ENCODE measurements at places on chromosomes 3 and 15.

DNA sequence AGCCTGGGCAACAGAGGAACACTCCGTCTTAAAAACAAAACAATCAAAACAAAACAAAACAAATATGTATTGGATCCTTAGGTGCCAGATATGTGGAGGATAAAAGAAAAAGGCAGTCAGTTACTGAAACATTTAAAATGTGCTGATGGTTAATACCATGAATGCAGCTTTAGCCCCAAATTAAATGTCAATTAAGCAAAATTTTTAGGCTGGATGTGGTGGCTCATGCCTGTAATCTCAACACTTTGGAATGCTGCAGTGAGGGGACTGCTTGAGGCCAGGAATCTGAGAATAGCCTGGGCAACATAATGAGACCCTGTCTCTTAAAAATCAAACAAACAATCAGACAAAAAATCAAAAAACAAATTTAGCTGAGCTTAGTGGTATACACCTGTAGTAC is 8.5 kb upstream of the CHMP2B start:
- no peak for DNase-seq

- DNase-seq: no peak
Observed at GRCh38 chr15:81279621-81280485, 44.1 kb downstream of the STARD5 start.

DNA sequence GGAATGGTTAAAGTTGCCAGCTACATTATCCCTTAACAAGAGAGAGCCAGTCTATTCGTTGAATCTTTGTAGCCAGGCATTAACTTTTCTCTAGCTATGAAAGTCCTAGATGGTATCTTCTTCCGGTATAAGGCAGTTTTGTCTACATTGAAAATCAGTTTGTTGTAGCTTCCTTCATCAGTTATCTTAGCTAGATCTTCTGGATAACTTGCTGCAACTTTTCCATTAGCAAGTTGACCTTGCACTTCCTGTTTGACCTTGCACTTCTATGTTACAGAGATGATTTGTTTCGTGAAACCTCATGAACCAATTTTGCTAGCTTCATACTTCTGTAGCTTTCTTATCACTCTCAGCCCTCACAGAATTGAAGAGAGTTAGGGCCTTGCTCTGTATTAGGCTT is 24.1 kb downstream of the TOPAZ1 start:
- DNase-seq: no peak

GRCh38 chr3:5020242-5020722 is 41.0 kb downstream of the BHLHE40 start:
- peak; percentile 71 for DNase-seq

GRCh38 chr15:66685638-66686150 is 16.3 kb upstream of the SMAD6 start:
- peak; percentile 46 for DNase-seq

- DNase-seq: peak; percentile 81
Observed at GRCh38 chr3:156483961-156484787, 70.7 kb downstream of the SSR3 start.

DNA sequence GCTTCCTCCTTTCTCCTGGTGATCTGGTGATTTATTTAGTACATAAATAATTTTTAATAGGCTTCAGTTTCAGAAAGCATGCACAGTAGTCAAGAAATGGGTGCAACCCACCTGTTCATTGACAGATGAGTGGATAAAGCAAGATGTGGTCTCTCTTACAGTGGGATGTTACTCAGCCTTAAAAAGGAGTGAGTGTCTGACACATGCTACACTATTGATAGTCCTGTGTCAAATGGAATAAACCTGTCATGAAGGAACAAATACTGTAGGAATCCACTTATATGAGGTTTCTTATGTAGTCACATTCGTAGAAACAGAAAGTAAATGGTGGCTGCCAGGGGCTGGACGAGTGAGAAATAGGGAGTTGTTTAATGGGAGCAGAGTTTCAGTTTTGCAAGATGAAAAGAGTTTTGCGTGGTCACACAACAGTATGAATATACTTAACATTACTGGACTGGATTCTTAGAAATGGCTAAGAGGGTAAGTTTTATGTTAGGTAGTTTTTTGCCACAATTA is 56.0 kb upstream of the PPARG start:
- no peak for DNase-seq

DNA sequence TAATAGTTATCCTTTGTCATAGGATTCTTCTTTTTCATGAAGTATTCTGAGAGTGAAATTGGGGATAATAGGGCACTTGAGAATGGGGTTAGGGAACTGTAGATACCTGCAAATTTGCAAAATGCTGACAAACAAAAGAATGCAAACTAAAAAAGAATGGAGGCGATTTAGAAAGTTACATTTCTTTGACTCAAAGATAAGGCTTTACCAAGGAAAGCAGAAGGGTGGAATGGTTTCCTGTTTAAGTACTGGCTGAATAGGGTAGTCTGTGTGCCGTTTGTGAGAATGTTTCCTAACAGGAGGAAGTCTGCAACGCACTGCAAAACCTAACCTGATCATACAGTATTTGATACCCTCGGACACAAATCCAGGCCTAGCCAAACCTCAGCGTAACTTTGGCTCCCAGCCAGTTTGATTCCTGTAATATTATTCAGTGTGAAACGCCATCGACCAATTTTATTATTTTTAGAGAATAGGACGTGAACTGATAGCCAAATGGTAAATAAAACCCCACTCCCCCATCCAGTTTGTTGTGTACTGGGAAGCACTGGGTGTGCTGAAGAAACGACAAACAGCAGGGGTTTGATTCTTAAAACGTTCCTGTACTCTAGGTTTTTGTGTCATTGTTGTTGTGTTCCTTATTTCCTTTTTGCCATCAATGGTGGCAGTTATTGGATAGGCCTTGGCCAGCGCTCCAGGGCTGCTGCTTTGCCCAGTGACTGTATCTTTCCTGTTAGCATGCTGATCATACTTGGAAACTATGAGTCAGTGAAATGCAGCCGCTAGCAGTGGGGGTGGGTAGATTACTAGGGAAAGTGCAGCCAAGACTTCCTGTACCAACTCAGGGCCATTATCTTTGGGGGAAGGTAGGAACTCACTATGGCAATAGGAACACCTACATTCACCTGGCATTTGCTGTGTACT is 148.0 kb upstream of the TBL1XR1 start:
- peak; percentile 96 for DNase-seq

DNA sequence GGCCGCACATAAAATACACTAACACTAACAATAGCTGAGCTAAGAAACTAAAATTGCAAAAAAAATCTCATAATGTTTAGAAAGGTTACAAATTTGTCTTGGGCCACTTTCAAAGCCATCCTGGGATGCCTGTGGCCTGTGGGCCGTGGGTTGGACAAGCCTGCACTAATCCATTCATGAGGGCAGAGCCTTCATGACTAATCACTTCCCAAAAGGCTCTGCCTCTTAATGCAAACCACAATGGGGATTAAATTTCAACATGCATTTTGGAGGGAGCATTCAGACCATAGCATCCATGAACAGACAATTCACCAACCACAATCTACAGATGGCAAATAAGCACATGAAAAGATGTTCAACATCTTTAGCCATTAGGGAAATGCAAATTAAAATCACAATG is 128.2 kb downstream of the SUCLG2 start:
- DNase-seq: no peak

GRCh38 chr3:34005886-34006285 is 207.5 kb downstream of the PDCD6IP start:
- DNase-seq: no peak

GRCh38 chr3:140376136-140376889 is 301.6 kb upstream of the TRIM42 start:
- DNase-seq: no peak

- DNase-seq: no peak
Observed at GRCh38 chr3:132047209-132047608, 12.4 kb upstream of the CPNE4 start.

GRCh38 chr3:106423321-106424225 is 554.8 kb upstream of the CBLB start:
- no peak for DNase-seq

GRCh38 chr3:128273109-128273840 is 120.0 kb downstream of the EEFSEC start:
- DNase-seq: no peak

GRCh38 chr15:98443526-98443925 is 204.8 kb upstream of the IGF1R start:
- DNase-seq: no peak

- no peak for DNase-seq
Observed at GRCh38 chr3:150243466-150243865, 164.6 kb upstream of the TSC22D2 start.

- DNase-seq: no peak
Observed at GRCh38 chr15:39549912-39550311, 31.0 kb upstream of the THBS1 start.

DNA sequence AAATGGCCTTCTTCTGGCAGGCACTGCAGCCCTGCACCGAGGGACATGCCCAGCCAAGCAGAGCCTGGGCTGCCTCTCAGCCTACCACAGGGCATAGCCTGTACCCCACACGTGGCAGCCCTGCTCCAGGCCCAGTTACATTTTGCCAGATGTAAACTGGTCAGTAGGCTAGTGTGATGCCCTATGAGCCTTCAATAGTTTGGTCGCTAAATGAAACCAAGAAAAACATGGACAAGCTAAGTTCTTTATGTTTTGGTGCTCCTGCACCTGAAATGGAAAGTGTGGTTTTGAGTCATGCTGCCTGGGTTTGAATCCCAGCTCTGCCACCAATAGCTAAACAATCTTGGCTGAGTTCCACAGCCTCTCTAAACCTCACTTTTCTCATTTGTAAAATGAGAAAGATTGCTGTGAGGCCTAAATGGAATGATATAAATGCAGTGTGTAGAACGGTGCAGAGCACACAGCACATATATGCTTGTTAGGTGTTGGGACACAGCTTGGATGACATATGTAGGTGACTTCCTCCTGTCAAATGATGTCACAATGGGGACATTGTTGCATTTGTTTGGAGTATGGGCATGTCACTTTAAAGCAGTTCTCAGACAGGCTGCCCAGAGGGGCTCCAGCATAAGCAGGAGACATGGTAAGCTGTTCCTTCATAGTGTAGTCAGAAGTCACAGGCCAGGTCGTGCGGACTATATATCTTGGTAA is 57.4 kb downstream of the ZBTB38 start:
- DNase-seq: peak; percentile 16

GRCh38 chr3:112481302-112481721 is 18.0 kb downstream of the BTLA start:
- no peak for DNase-seq

- DNase-seq: no peak
Observed at GRCh38 chr3:134376385-134376765, 2.1 kb upstream of the AMOTL2 start.

DNA sequence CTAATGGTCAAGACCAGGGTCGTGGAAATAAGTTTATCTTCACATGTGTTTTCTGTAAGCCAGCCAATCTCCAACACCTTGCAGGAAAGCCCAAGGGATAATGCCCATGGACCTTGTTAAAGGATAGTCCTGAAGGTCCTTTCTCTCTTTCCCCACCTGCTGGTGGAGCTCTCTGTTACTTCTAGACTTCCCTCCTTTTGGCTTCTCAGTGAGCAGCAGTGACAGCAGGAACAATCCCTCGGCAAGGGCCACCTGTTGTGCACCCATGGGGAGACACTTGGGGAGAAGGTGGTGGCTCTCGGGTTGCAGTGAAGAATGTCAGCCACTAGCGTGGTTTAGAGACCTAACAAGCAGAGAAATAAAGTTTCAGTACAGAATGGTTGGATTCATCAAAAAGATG is 84.0 kb upstream of the OSBPL11 start:
- DNase-seq: peak; percentile 9

DNA sequence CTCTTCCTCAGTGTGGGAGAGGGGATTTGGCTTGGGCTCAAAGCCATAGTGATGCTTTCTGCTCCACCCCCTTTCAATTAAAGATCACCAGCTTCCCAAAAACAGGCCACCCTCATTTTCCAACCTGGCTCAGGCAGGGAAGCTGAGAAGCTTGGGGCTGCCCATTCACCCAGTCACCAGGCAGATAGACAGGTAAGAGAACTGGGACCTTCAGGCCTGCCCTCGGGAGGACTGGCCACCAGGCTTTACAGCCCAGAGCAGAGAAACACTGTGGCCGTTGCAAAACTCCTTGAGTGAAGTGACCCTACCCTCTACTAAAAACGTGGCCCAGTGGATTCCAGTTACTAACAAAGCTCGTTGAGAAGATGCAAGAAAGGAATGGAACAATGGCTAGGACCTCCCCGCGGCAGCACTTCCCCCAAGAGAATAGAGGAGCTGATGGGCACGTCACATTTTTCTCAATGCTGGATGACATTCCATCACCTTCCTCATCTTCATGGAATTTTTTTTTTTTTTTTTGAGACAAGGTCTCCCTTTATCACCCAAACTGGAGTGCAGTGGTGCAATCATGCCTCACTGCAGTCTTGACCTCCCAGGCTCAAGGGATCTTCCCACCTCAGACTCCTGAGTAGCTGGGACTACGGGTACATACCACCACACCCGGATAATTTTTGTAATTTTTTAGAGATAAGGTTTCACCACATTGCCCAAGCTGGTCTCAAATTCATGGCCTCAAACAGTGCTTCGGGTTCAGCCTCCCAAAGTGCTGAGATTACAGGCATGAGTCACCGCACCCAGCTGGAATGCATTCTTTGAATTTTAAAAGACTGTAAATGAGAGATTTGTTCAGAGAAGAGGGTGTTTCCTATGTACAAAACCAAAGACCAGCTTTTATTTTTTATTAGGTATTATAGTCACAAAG is 37.9 kb downstream of the LIPC start:
- DNase-seq: peak; percentile 72

GRCh38 chr3:14549256-14549919 is 9.2 kb upstream of the GRIP2 start:
- peak; percentile 62 for DNase-seq

DNA sequence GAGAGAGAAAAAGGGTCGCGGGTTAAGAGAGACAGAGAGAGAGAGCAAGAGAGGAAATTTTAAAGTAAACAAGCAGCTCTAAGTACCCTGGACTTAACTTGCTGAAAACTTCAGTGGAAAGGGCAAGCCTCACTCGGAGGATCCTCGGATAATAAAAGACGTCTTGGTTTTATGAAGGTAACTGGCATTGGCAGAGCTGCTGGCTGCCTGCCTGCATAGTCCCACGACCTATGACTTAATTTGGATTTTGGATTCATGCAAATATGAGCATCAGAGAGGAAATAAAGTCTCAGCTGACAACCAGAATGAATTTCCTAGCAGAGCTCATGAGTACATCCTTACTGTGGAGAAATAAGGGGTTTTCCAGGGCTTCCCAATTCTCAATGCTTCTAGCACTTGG is 95.1 kb upstream of the PDZRN3 start:
- no peak for DNase-seq

- peak; percentile 24 for DNase-seq
Observed at GRCh38 chr3:138396752-138397410, 37.5 kb upstream of the ESYT3 start.

DNA sequence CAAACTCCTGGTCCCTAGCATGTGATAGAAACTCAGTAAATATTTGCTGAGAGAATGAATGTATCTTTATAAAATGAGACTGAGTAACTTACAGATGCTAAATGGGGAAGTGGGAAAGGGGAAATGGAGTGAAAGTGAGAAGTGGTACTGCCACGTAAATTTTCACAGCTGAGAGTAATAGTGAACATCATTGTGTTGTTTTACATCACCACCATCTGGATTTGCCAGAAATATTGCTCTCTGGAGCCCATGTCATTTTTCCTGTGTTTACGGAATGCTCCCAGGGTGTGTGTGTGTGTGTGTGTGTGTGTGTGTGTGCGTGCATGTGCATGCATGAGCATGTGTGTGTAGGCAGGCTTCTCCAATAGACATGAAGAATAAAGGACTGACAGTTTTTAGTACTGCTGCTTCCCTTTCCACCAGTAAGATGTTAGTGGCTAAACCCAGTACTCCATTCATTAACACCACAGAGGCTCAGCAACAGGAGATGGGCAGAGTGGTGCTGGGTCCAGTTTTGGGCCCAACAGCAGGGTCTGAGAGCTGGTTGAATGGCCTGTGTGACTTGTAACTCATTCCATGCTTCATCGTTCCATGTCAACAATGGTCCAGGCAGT is 57.3 kb downstream of the DIPK2A start:
- peak; percentile 65 for DNase-seq

GRCh38 chr3:46613313-46614005 is 1.1 kb downstream of the FAM240A start:
- no peak for DNase-seq

All from hematopoietic multipotent progenitor cell treated with erythropoietin and hydrocortisone succinate and interleukin-3 and kit ligand, for 4 days (in vitro differentiated cells).